ENCODE measurements at places on chromosomes 12 and 14. TPM values are rescaled to one million over a fixed set of nuclear protein-coding genes. Genes with fewer than 3 reads are reported as not detected.

The SYCP3 gene
- total RNA-seq: 0.47 TPM

The CCDC175 gene
- not detected for total RNA-seq

The KRT73 gene
- 1.1 TPM for total RNA-seq

DNA sequence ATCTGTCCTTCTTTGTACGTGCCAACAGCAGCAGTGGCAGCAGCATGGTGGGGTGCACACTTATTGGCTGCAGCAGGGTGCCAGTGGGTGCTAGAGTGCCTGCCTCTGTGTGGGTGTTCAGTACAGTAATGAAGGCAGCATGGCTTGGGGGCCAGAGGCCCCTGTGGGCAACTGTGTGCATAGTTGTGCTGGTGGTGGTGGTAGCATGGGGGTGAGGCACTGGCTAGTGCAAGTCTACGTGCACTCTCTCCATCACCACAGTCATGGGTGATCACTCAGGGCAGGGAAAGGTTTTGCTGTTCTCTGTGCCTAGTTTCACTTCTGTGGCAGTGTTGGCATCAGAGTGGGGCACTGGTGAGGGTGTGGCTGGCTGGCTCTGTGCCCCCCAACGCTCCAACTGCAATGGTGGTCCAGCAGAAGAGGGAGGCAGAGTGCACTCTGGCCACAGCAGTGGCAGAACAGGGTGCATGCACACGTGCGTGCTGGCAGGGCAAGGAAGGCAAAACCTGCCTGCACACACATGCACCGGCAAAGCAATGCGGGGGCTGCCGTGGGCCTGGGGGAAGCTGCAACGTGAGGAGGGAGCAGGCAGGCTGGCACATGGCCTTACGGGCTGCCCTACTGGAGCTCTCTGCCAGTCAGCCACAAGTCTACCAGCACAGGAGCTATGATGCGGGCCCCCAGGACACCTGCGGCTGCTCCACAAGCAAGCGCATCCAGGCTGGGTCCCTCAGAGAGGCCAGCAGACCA, 60.1 kb downstream of the CRACR2A start:
- DNase-seq: no peak

GRCh38 chr12:55934773-55935172, 3.8 kb downstream of the DGKA start:
- no peak for DNase-seq

DNA sequence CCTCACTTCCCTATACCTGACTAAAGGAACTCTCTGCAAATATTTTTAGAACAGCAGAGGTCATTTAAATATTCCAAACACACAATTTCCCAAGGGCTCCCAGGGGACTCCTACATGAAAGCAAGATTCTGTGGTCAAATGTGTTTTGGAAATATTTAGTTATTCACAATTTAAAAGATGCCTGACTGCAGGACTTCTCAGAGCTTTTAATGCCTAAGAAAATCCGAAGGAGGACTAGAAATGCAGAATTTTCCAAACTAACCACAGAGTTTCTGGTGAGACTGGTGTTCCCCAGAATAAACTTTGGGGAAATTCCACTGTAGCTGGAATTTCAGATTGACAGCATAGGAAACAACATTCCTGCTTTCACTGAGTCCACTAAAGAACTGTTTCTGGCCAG, 84.8 kb upstream of the MAP1LC3B2 start:
- no peak for DNase-seq

DNA sequence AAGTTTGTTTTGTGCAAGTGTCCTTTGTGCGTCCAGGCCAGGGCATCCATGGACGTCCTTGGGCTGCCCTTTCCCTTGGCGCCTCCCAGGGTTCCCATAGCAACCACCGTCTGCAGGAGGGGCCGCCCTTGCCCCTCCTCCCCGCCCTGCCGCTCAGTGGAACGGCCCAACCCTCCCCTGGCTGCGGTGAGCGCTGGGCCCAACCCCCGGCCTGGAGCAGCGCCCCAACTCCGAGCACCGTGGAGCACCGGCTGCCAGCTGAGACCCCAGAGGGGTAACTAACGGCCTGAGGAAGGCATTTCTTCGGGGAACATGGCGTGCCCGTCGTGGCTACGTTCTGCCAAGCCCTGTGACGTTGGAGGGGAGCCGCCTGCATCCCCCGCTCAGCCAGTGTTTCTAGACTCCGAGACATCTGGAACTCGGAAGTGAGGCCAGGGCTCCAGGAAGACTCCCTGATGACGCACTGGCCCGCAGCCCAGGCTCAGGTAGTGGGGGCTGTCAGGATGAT, 5.3 kb upstream of the ACACB start:
- peak; percentile 33 for DNase-seq

DNA sequence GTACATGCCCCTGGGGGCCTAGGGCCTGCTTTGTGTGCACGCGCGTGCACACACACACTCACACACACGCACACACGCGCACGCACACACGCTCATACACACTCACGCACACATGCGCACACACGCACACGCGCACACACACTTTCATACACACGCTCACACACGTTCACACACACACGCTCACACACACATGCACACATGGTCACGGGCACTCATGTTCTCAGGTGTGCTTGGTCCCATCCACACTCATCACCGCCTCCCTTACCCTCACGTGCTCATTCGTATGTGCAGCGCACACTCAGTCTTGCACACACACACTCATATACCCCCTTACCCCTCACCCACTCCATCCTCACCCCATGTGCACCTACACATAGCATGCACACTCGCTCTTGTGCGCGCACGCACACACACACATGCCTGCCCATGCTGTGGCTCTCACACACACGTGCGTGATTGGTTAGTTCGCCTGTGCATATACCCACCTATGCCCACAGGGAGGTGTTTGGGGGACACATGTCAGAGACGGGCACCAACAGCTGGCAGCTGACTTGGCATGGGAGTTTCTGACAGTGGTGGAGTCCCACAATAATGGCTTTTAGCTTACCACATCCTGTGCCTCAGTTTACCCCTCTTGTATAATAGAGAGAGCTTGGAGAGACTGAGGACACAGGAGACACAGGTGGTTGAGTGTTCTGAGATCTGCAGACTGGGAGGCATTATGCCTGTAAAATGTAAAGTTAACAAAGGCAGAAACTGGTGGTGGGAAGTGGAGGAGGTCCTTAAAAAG, 28.7 kb downstream of the TSPAN9 start:
- no peak for DNase-seq

GRCh38 chr12:92556637-92557421, 146.0 kb upstream of the PLEKHG7 start:
- DNase-seq: no peak

DNA sequence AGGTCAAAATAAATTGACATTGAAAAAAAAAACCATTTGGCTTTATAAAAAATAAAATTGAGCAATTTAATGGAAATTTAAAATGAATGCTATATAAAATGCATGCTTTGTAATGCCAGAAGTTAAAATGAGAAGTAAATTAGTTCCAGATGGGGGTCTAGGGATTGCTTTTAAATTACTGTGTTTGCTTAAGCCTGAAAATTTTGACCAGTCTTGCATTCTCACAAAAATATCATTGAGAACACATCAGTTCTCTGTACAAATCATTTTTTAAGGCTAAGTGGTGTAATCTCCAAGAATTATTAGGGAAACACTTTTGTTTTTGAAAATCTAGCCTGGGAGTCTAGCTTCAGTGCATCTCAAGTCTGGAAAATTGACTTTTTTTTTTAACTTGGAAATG, 90.7 kb downstream of the RERG start:
- no peak for DNase-seq

Data from T-helper 17 cell (primary cell).